ENCODE measurements at places on chromosomes 16 and 17.

GRCh38 chr17:14161419-14161818 lies 75.2 kb downstream of the CDRT15 start:
- no peak for DNase-seq

DNA sequence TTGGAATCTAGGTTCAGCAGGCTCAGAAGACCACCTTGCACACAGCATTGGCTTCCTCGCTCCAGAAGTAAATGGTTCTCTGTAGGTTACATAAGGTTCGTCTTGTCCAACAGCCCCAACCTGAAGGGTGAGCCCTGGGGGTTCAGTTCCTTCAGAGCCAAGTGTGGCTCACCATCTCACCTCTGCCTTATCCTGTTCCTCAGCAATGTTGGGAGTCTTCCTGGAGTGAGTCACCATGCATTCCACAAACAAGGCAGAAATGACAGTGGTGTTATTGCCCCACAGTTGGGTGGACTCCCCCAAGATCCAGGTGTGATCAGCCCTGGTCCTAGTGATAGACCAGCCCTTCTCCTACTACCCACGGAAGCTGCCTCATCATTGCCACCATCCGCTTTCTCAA lies 26.8 kb upstream of the SMPD3 start:
- DNase-seq, result no peak

- peak; percentile 42 for DNase-seq
Observed at GRCh38 chr16:1781758-1782407, 488 bp downstream of the SPSB3 start.

DNA sequence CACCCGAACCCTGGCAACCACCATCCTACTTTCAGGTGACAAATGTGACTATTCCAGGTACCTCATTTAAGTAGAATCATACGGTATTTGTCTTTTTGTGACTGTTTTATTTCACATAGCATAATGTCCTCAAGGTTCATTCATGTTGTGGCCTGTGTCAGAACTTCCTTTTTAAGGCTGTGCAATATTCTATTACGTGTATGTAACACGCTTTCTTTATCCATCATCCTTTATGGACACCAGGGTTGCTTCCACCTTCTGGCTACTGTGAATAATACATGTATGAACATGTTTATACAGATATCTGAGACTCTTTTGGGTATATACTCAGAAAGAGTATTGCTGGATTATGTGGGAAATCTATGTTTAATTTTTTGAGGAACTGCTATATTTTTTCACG lies 28.7 kb upstream of the RSL1D1 start:
- DNase-seq, result no peak

- no peak for DNase-seq
Observed at GRCh38 chr16:72956124-72957064, 91.5 kb downstream of the ZFHX3 start.

DNA sequence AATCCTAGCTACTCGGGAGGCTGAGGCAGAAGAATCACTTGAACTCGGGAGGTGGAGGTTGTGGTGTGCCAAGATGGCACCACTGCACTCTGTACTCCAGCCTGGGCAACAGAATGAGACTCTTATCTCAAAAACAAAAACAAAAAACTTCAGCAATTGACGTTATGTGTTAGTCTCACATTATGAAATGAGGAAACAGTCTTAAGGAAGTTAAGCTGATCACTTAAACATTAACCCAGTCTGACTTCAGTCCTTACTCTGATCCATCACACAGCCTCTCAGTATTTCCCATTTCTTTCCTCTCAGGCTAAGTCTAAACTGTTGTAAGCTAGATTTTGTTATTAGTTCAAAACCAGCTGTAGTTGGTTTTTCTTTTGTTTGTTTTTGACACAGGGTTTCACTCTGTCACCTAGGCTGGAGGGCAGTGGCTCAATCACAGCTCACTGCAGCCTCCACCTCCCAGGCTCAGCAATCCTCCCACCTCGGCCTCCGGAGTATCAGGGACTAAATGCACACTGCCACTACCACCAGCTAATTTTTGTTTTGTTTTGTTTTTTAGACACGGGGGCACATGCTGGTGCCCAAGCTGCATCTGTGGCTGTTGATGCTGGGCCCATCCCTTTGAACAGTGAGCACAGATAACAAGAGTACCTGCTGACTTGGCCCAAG lies 6.3 kb downstream of the JPT1 start:
- DNase-seq, result no peak

- DNase-seq, result no peak
Observed at GRCh38 chr16:18979936-18980335, 3.8 kb upstream of the TMC7 start.

GRCh38 chr17:34578016-34578415 lies 1.4 kb upstream of the TMEM132E start:
- no peak for DNase-seq

DNA sequence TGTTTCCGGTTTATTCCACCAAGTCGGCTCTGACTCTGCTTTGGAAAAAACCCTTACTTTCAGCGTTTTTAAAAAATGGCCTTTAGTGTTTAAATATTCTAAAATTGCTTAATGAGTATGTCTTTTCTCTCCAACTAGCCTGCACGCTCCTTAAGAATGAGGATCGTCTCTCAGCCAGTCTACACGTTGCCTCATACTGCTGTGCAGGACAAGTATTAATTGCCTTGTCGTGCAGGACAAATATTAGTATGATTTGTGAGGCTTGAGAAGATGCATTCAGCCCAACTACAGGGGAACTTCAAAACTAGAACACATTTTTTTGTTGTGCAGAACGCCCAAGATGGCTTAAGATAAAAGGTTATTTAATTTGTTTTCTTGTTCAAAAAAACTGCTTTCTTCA lies 61.2 kb downstream of the MARCHF10 start:
- DNase-seq, result no peak
